ENCODE measurements at places on chromosomes 5 and 9.
A peak's percentile ranks its signal among the peaks of the same experiment; 100 is the strongest.

DNA sequence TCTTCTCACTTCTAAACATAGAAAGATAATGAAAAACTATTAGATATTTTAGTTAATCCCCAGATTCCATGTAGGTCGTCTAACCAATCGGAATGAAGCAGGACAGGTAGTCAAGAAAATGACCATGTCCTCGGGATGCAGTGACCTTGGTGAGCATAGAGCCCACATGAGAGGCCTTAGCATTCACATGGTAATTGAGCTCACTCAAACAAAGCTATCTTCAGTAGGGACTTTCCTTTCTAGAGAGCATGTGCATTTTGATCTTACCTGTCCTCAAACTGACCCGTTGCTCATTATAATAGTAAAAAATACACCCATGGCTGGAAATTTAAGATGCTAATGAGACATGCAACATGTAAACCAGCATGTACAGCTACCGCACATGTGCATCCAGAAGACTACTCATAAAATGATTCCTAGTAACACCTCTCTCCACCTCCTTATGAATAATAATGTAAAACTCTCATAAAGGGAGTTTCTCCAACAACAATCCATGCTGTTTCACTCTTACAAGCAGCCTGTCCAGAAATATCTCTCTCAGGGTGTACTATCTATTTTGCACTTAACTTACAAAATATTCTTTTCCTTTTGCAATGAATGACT, 274.0 kb upstream of the CDH9 start:
- DNase-seq, result no peak

GRCh38 chr9:78294290-78295176, 2.4 kb upstream of the PSAT1 start:
- DNase-seq, result no peak

DNA sequence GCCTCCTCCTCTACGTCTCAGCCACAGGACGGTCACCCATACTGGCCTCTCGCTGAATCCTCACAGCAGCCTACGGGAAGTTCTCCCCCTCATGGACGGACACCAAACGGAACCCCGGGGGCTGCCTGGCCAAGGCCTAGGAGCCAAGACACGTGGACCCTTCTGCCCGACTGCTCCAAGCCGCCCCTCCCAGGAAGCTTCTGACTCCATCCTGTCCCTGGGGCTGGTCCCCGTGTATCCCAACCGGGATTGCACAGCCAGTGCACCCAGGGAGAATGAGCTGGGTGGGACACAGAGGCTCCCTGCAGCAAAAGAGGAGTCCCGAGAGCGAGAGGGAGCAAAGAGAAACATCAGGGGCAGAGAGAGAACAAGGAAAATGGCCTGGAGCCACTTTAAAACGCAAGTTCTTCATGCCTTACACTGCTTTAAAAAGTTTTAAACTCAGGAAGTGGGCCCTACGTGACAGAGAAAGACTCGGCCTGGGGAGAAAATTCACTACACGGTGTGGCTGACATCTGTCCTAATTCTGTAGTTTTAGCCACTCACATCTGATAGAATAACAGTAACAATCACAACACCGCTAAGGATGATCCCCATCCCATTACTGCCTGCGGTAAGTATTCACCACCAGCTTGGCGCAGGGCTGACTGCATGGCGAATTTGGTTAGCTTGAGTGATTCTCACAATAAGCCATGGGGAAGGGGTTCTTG, 3.0 kb downstream of the FAM78A start:
- DNase-seq, result peak; percentile 25

DNA sequence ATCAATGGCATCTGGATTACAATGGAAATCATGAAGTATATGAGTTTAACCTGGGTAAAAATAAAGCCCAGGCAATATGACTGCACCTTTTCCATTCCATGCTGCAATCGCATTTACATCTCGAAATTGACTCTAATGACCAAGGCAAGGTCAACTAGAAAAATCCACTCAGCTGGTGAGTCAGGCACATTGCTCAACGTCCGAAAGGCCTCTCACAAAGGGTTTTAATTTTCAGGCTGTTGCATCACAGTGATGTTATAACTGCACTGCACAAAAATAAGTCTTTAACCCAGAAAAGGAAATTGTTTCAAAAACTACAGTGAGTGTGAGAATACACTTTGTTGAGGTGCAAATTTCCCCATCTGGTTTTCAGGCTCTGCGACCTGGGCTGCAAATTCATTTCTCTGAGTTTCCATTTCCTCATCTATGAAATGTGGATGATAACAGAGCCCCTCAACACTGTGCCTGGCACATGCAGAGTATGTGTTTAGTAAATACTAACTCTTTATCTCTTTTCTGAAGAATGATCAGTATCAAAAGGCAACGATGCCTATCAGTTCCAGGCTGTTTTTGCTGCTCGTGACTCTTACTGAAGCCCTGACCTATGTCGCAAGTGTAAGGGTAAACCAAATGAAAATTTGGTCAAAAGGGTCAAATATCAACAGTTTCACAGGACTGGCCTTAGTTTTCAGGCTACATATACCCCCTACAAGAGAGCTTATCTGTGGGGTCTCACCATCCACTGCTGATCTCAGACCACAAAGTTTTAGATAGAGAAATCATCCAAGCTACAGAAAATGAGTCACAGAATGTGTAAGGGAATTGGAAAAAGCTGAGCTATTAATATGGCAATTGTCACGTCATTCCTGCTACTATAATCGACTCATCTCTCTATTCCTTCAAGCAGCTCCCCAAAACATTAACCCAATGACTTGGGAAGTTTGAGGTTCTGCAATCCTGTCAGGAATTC, 4.1 kb downstream of the NFIL3 start:
- DNase-seq, result peak; percentile 19

DNA sequence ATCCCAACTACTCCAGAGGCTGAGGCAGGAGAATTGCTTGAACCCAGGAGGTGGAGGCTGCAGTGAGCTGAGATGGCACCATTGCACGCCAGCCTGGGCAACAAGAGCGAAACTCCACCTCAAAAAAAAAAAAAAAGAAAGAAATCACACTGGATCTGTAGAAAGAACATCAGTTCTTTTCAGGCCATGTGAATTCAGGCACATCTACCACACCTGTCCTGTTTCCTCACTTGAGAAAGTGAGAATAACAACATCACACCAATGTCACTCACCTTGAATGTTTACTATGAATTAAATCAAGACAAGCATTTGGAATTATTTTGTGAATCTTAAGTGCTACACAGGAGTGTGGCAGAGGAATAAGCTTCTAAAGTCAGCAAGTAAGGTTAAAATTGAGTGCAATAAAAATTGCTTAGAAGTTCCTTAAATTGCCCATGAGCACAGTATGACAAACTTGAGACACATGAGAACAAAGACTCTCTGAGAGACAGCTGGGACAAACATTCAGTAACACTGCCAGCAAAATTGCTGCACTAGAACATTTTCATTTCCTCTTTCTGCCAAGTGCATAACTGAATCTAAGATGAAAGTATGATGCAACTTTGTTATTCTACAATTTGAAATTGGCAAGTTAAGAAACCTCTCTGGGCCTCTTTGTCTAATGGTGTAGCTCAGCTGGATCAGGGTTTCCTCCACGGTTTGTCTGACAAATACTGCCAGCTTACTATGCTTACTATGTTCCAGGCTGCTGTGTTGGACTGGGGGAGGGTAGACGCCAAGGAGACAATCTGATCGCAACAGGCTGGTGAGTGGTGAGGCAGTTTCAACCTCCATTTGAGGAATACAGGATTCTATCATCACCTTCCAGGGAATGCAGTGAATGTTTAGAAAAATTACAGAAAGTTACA, 1.9 kb upstream of the RIC1 start:
- DNase-seq, result peak; percentile 61

GRCh38 chr5:96256795-96257470, 176.1 kb downstream of the PCSK1 start:
- DNase-seq, result no peak

GRCh38 chr5:89117124-89117644, 234.2 kb upstream of the MEF2C start:
- DNase-seq, result no peak

GRCh38 chr5:30001826-30002225, 1191.7 kb upstream of the CDH6 start:
- DNase-seq, result no peak

DNA sequence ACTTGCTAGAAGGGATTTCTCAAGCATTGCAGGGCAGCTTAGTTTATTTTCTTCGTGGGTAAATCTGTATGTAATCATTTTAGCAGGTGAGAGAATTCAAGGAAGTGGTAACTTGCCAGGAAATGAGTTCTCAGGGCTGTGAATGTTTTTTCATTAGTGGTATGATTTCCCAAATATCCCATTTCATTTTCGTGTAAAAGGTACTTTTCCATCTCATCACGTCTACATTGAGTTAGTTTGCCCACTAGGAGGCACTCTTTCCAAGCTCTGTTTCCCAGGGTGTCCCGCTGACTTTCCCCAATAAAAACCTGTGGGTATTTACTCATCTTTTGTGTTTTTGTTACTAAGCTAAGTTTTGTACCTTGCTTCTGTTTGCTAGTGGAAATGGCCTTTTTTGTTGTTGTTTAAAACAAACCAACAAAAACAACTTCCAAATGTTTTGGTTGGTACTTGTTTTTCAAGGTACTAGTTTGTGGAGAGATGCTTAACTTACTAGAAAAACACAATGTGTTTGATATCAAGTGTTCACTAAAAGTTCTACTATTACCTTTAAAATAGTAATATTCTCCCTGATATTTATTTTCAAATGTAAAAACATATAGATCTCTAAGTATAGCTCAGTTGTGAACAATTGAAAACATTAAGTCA, 373.6 kb downstream of the ADGRV1 start:
- peak; percentile 47 for DNase-seq

DNA sequence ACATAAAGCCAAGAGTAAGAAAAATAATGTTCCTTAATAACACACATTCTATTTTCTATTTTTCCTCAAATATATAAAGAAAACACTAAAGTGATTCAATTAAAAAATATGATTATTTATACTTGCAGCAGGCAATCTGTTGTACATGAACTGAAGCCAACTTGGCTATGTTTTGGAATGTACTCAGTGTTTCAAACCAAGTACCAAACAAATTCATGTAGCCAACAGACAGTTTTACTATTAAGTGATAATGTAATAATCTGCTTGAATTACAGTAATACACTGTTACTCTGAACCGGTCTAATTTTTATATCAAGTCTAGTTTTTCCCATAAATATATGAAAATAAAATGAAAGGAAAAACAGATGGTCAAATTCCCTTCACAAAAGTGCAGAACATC, 58.0 kb downstream of the CEP120 start:
- no peak for DNase-seq

- no peak for DNase-seq
These were observed 2.9 kb downstream of the OR2V1 start for GRCh38 chr5:181127907-181128626.

DNA sequence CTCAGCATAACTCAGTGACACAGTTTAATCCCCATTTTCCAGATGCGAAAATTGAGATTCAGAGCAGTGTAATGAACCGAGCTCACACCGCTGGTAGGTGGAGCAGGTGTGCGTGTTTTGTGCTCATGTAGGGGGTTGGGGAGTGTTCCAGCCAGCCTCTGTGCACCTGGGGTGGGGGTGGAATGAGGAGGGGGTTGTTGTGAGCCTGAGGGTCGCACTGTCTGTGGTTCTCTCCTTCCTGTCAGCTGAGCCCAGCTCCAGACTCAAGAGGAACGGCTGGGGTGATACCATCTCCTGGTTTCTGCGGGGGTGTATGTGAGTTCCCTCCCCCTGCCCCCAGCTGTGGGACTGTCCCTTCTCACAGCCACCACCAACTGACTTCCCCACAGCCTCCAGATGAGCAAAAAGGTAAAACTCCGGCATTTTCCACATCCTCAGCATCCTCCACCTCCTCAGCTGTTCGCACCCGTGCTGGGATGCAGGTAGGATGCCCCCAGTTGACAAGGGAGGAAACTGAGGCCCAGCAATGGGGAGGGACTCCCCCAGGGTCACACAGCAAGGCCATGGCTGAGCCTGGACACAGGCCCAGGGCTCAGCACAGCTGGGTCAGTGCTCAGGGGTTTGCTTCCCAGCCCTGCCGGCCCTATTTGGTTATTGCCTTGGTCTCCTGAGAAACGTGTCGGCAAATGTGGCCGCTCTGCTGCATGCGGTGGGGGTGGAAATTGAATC, 2.1 kb downstream of the SH2D3C start:
- peak; percentile 84 for DNase-seq

- no peak for DNase-seq
These were observed 56.5 kb upstream of the JADE2 start for GRCh38 chr5:134468921-134469400.

- DNase-seq, result no peak
These were observed 211.0 kb downstream of the PIK3R1 start for GRCh38 chr5:68426586-68426985.

GRCh38 chr5:40962207-40962955, 53.1 kb downstream of the C7 start:
- DNase-seq, result no peak

DNA sequence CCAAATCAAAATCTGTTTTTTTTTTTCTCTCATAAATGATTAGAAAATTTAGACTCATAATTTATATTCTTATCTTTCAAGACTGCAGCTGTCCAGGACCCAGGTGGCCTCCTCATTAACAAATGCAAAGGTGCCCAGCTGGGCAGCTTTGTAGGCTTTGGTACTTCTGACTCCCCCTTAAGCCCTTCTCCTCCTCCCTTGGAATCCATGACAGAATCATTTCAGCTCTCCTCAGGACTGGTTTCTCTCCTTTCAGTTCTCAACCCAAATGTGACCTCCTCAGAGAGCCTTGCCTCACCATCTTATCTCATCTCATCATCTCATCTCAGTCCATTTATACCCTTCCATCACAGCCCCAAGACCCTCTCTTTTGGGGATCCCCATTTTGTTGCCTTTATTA, 221.7 kb downstream of the KIAA0825 start:
- DNase-seq, result no peak

GRCh38 chr5:134543820-134544614, 18.5 kb downstream of the JADE2 start:
- DNase-seq, result peak; percentile 26

GRCh38 chr5:43007911-43008362, 32.2 kb downstream of the ANXA2R start:
- peak; percentile 92 for DNase-seq

DNA sequence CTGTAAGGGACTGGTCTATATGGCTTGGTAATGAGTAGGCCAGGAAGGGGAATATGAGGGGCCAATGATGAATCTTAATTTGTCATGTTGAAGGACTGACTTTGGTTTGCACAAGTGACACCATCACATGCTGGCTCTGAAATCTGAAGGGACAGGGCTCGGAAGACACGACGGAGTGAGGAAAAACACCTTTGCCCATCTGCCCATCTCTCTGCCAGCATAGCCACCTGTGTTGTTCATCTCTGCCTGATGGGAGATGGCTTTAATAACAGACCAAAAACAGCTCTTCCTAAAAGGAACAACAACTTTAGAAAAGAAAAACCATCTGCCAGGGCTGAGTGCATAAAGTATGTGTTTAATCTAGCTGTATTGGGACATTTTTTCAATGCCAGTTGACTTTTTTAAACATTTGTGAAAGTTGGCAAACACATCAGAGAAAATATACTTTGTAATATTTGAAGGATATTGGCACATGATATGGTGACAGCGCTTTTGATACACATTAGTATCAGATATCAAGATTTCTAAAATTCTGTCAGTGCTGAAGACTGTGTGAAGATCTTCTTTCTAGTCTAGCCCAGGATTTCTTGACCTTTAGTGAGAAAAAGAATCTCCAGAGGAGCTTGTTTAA, 27.1 kb downstream of the ABLIM3 start:
- no peak for DNase-seq

- no peak for DNase-seq
These were observed 29.7 kb downstream of the C9orf152 start for GRCh38 chr9:110178281-110178680.

All from activated CD4-positive, alpha-beta T cell treated with anti-CD3 and anti-CD28 coated beads, Interleukin-2, amount 10 ng/mL, durations not matched to agents 7 days and 5 days (primary cell).